NCI-H187 treated with DMSO at 0.1 percent for 48 hours (cell line): ENCODE measurements at places on chromosomes 6 and 20.

- DNase-seq = no peak
Measured at GRCh38 chr6:106098383-106099234, 12.5 kb downstream of the PRDM1 start.

DNA sequence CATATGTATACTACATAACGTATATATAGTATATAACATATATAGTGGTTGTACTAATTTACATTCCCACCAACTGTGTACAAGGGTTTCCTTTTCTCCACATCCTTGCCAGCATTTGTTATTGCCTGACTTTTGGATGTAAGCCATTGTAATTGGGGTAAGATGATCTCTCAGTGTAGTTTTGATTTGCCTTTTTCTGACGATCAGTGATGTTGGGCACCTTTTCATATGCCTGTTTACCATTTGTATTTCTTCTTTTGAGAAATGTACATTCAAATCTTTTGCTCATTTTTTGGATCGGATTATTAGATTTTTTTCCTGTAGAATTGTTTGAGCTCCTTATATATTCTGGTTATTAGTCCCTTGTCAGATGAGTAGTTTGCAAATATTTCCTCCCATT lies 11.4 kb downstream of the SYNJ2 start:
- DNase-seq = no peak

- DNase-seq = no peak
Measured at GRCh38 chr6:150491811-150492172, 107.9 kb upstream of the PLEKHG1 start.

DNA sequence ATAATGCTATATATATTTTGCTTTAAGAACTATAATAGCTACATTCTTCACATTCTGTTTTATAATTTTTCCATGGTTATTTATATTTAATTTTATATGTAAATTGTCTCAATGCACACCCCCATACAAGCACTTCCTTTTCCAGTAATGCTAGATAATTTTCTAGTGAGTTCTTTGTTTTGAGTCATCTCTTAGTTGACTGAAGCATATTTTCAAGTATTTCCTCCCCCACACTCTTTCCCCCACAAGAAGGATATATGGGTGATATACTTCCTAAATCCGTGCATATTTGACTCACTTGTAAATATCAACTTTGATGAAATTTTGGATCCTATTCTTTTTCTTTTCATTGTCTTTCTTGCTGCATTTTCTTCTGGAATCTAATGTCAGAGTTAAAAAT lies 82.1 kb upstream of the SRSF6 start:
- no peak for DNase-seq

GRCh38 chr20:17838921-17839320 lies 129.7 kb downstream of the SNX5 start:
- no peak for DNase-seq

- DNase-seq = no peak
Measured at GRCh38 chr6:149217466-149217888, 100.0 kb upstream of the TAB2 start.

GRCh38 chr20:12054556-12054955 lies 136.9 kb downstream of the BTBD3 start:
- no peak for DNase-seq
